ENCODE measurements at places on chromosomes 16 and 17. TPM values are rescaled to one million over a fixed set of nuclear protein-coding genes. Genes with fewer than 3 reads are reported as not detected.

GP1BA gene
- 2.7 TPM for polyA plus RNA-seq

RHBDL1 gene
- 2.5 TPM for polyA plus RNA-seq

GEMIN4 gene
- 22.8 TPM for polyA plus RNA-seq

CX3CL1 gene
- 30.3 TPM for polyA plus RNA-seq

CFAP119 gene
- 11.8 TPM for polyA plus RNA-seq

INCA1 gene
- polyA plus RNA-seq = 6.9 TPM

ALDH3A1 gene
- 1.6 TPM for polyA plus RNA-seq

DNA sequence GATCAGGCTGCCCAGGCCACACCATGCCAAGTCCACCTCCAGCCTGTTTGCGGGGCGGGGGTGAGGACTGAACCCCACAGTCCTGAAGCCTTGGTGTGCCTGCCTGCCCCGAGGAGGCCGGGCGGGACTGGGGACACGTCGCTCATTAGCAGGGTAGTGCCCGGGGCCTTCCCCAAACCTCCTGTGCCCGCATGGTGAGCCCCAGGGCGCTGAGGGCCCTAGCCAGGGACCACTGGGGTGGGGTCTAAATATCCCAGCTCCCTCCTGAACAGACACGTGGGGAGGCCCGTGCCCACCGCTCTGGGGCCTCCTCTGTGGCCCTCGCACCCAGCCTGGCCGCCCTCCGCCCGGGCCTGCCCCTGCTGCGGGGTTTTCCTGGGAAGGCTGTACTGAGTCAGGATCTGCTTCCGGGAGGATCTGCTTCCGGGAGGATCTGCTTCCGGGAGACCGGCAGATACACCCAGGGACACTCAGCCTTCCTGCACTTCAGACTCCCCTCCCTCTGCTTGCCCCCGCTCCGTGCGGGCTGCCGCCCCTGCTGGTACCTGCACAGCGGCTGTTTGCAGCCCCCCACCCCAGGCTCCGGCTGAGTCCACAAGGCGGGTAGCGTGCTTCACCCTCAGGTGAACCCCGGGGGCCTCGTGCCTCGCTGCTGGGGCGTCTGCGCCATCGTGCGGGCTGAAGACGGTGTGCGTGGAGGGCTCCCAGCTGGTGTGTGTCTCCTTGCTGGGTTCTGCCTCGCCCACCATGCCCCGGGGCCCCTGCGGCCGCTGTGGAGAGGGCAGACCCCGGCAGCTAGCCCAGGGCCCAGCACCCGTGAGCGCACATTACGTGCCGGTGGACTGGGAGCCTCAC, 23.6 kb upstream of the CACNA1H start:
- no peak for DNase-seq

DNA sequence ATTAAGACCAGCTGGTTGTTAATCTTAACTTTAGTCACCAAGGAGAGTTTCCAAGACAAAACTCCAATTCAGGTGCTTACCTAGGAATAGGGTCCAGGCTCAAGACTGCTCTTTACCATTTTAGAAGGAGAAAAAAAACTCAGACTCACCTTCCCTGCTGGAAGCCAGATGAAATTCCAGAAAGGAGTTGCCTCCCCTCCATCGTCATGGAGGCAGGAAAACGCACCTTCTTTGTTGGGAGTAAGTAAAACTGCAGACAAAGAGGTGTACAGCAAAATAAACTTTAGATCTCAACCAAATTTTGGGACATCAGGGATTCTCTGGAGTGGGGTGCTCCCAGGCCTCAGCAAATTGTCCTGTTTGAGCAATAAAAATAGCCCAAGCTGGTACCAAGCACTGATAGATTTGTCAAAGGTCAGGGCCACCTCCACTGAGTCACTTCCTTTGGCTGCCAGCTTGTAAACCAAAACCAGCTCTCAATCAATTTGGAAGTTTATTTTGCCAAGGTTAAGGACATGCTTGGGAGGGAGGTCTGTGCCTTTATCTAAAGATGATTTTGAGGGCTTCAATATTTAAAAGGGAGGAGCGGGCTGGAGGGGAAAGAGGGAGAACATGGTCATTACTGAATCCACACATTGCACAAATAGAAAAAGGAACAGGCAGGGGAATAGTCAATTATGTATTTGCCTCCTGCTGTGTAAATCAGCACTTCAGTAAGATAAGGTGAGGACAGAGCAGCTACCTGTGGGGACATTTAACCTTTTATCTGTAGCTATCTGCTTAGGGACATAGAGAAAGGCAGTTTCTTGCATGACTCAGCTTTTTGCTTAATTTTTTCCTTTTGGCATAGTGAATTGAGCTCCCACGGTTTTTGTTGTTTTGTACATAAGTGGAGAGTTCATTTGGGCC, 1.5 kb upstream of the ALDH3A2 start:
- no peak for DNase-seq

DNA sequence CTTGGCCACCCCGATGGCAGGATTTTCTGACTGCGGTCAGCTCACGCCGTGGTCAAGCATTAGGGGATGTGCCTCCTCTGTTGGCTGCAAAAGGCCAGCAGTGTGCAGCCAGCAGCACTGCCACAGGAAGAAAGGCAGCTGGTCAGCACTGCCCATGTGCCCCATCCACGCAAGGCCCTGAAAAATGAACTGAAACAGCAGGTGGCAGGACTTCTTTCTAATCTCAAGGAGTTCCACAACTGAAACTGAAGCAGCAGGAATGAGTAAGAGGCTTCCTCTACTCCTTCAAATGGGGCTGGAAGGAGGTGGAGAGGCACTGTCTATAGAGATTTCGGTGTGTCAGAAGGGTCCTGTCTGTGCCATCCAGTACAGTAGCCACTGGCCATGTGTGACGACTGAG, 3.2 kb downstream of the ZNF500 start:
- no peak for DNase-seq

- DNase-seq = no peak
These were observed 108.4 kb downstream of the CDH13 start for GRCh38 chr16:82735186-82735585.

GRCh38 chr17:8147805-8148404, 4.3 kb downstream of the PER1 start:
- no peak for DNase-seq

- no peak for DNase-seq
These were observed 17.5 kb downstream of the MAP3K14 start for GRCh38 chr17:45299361-45299760.

DNA sequence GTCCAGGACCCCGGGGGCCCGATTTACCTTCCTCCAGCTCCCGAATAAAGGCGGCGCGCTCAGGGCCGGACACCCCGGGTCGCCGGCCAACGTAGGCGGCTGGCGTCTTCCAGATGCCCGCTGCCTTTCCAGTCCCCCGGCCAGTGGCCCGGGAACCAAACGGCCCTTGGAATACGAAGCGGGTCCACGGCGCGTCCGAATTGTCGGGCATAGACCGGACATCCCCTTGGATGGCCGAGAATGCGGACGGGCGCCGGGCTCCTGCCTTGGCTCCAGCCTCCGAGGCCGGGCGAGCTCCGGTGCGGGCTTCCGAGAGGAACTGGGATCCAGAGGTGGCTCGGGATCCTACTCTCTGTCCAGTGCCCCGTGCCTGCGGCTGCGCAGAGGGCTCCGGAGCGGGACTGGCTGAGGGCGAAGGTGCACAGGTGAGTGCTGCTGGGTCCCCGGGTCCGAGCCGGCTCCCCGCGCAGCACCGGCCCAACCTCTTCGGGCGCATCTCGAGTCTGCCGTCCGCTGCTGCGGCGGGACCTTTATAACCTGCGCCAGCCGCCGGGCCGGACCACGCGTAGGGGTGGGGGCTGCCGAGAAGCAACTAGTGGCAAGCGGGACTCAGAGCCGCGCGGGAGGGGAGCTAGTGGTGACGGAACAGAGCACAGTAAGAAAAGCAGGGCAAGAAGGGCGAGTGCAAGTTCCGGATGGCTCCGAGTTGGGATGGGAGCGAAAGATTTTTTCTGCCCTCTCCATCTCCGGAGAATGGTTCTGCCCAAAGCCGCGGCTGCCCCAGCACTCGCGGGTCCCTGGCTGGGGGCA, at the start of gene HAP1:
HAP1 (minus strand) TSS at position 505 of the 810 bp plus-strand sequence; CDS start at position 496, 9 bp downstream.
- DNase-seq = peak; percentile 36

- no peak for DNase-seq
These were observed 56.7 kb upstream of the ERCC4 start for GRCh38 chr16:13863075-13863765.

GRCh38 chr16:21341101-21341500, 63.0 kb upstream of the CRYM start:
- DNase-seq = no peak

- no peak for DNase-seq
These were observed 176.0 kb downstream of the AATF start for GRCh38 chr17:37124821-37125173.

DNA sequence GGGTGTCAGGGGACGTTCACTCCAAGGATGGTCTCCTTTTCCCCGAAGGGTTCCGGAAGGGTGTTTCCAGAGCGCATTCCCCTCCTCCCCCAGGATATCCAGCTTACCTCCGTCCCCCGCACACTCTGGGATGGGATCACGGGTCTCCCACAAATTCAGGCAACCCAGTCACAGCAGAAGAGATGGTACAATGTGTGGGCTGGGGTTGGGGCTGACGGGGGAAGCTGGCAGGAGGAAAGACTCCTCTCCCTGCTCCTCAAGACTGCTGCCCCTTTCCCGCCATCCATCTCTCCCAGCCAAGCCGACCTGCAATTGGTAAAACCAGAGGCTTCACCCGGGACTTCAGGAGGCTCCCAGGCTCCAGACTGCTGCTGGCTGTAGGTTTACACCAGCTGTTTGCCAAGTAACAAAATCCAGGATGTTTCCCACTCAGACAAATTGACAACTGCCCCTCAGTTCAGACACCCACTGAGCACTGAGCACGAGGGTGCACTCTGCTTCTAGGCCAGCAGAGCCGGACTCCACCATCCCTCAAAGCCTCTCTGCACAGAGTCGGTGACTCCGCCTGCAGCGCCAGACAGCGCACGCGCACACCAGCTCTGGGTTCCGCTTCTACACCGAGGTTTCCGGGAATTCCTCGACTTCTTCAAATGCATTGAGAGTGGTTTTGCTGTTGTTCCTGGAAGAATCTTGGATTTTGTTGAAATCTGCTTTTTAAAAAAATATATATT, 37.7 kb downstream of the ASPA start:
- no peak for DNase-seq

GRCh38 chr16:75130150-75130771, 13.7 kb upstream of the LDHD start:
- no peak for DNase-seq

DNA sequence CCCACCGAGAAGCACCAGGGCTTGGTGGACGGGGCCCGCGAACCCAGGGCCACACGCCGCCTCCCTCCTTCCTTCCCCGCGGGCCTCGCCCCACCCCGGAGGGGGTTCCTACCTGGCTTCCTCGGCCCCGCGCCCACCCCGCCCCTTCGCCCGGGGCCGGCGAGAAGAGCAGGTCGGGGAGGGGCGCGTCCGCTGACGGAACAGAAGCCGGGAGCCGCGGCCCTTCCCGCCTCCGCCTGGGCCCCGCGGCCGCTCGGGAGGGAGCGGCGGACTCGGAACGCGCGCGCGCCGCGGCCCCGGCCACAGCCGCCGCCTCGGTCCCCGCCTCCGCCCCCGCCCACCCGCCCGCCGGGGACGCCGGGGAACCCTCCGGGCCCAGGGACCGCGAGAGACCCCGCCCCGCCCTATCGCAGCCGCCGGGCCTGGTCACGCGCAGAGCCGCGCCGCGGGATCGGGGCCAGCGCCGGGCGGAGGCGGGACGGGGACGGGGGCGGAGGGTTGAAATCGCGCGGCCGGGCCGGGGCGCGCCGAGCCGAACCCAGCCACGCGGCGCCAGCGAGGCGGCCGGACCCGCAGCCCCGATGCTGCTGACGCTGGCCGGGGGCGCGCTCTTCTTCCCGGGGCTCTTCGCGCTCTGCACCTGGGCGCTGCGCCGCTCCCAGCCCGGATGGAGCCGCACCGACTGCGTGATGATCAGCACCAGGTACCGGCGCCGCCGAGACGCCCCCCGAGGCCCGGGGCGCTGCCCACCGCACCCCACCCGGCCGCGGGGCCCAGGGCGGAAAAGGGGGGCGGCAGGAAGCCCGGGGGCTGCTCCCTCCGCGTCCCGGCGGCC, at the start of gene TLCD3A:
TLCD3A (plus strand) TSS at position 530 of the 835 bp plus-strand sequence; CDS start at position 582, 52 bp downstream.
- DNase-seq = peak; percentile 50

GRCh38 chr16:79327836-79328235, 272.7 kb downstream of the MAF start:
- no peak for DNase-seq

- DNase-seq = no peak
These were observed 5.8 kb upstream of the RFFL start for GRCh38 chr17:35069311-35069710.

- no peak for DNase-seq
These were observed 31.7 kb downstream of the CCDC57 start for GRCh38 chr17:82180776-82181528.

DNA sequence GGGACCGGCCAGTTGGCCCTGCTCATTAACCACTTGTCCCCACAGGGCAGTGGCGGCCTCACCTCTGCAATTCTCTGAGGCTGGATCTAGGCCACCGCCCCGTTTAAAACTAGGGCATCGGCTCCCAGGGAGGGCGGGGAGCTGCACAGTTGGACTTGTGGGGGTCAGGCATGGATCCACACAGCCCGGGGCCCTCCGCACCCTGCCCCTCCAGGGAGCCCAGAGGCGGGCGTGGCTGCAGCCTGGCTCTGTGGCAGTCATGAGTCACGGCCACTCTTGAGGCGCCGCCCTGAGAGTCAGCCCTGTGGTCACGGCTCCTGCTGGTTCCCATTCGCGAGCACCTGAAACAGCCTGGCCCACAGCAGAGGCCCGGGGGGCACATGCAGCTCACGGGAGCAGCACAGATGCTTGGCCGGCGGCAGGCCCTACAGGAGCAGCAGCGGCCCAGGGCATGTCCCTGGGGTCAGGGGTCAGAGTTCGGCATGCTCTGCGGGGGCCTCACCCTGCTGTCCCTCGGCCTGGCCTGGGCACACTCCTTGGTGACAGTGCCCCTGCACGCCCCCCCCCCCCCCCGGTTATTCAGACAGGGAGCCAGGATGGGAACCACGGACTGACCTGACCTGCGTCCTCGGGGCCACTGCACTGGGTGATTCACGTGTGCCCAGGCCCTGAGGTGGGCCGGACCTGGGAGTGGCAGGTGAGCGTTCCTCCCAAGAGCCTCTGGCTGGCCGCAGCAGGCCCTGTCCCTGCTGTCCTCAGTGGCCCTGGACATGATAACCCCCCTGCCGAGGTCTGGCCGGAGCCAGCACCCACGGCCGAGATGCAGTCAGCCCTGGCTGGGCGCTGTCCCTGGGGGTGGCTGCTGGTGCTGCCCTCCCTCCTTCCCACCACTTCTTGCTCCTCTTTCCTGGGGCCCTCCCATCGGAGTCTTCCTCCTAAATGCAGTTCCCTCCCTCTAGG, 8.2 kb downstream of the CAPN15 start:
- no peak for DNase-seq

GRCh38 chr16:51607201-51607651, 456.2 kb upstream of the SALL1 start:
- DNase-seq = peak; percentile 72

DNA sequence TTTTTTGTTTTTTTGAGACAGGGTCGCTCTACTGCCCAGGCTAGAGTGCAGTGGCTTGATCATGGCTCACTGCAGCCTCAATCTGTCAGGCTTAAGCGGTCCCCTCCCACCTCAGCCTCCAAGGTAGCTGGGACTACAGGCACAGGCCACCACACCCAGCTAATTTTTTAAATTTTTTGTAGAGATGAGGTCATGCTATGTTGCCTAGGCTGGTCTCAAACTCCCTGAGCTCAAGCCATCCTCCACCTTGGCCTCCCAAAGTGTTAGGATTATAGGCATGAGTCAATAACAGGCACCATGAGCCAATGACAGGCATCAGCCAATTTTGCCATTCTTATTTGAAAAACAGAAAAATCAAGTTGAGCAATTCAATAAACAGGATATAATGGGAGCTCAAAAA, 125.0 kb downstream of the SPAG9 start:
- no peak for DNase-seq

All from renal pelvis (tissue), 12 donors.